HEK293T (cell line): ENCODE measurements at places on chromosomes 3 and 15.

DNA sequence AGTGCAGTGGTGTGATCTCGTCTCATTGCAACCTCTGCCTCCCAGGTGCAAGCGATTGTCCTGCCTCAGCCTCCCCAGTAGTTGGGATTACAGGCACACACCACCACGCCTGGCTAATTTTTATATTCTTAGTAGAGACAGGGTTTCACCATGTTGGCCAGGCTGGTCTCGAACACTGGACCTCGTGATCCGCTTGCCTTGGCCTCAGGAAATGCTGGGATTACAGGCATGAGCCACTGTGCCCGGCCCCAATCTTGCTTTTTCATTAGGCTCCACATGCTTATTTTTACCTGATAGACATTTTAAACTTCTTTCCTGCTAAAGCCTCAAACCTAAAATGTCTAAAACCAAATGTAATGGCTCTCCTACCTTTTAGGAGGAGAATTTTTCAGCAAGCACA, 817.0 kb upstream of the NECTIN3 start:
- DNase-seq = no peak

DNA sequence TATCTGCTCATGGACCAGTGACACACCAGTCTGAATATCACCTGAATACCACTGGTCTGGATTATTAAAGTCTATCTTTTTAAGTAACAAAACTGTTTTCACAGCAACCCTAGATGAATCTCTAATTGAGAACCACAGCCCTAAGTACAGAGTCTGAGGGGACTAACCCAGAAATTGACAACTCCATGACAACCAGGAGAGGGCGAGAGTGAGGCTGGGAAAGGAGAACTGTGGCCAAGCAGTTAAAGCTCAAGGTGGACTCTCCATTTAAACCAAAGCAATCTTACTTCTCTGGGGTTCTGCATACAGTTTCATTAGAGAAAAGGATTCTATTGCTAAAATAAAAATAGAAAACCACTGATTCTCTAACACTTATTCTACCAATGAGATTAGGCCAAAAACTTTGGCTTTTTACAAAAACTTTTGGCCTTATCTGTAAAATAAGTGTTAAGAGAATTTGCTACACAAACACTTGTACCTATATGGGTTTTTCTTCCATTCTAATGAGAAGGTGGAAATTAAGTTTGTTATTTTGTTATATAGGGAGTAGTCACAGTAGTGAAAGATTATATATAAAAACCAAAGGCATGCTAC, 11.4 kb downstream of the NEK10 start:
- peak; percentile 61 for DNase-seq

- no peak for DNase-seq
These were observed 21.6 kb downstream of the RLBP1 start for GRCh38 chr15:89199746-89200145.

DNA sequence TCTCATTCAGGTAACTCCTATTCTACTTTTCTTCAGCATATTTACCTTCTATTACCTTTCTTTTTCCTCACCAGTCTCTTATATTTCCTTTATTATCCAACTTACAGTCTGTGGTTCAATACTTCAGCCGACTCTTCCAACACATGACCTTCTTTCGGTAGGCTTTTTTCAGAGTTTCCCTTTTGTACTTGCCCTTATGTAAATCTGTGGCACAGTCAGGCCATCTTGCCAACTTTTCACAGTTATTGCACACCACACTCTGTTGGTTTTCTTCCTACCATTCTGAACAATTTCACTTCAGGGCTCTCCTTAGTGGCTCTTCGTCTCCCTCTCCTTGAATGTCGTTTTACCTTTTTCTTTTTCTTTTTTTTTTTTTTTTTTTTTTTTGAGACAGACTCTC, 427.8 kb downstream of the LPP start:
- DNase-seq = no peak

GRCh38 chr3:23490459-23490858, 287.3 kb downstream of the UBE2E2 start:
- DNase-seq = no peak
